ENCODE measurements at places on chromosomes 6 and 20. TPM values are rescaled to one million over a fixed set of nuclear protein-coding genes. Genes with fewer than 3 reads are reported as not detected.

GSTA1 gene
- 248 TPM for polyA plus RNA-seq

UBE2C gene
- 5.0 TPM for polyA plus RNA-seq

SPATS1 gene
- polyA plus RNA-seq: not detected

CAP2 gene
- 25.4 TPM for polyA plus RNA-seq

PPIL4 gene
- polyA plus RNA-seq: 18.5 TPM

EYA2 gene
- polyA plus RNA-seq: 1.2 TPM

SHLD1 gene
- polyA plus RNA-seq: 2.3 TPM

CDSN gene
- not detected for polyA plus RNA-seq

GLO1 gene
- 94.3 TPM for polyA plus RNA-seq

GNL1 gene
- polyA plus RNA-seq: 116 TPM

BANF2 gene
- not detected for polyA plus RNA-seq

PCK1 gene
- 49.2 TPM for polyA plus RNA-seq

ENPP5 gene
- polyA plus RNA-seq: 2.9 TPM

RNF114 gene
- polyA plus RNA-seq: 38.4 TPM

HM13 gene
- 41.8 TPM for polyA plus RNA-seq

ADRM1 gene
- 80.9 TPM for polyA plus RNA-seq

SLC12A5 gene
- not detected for polyA plus RNA-seq

ADGRF5 gene
- polyA plus RNA-seq: 0.50 TPM

WFDC2 gene
- polyA plus RNA-seq: 0.56 TPM

LRRC73 gene
- polyA plus RNA-seq: 0.50 TPM

CDH4 gene
- polyA plus RNA-seq: not detected

DDAH2 gene
- 189 TPM for polyA plus RNA-seq

OPRL1 gene
- polyA plus RNA-seq: 0.72 TPM

TBXT gene
- not detected for polyA plus RNA-seq

SNPH gene
- 6.8 TPM for polyA plus RNA-seq

SAYSD1 gene
- 9.0 TPM for polyA plus RNA-seq

CPXM1 gene
- 0.23 TPM for polyA plus RNA-seq

ADAM33 gene
- polyA plus RNA-seq: 352 TPM

ZNF343 gene
- 5.3 TPM for polyA plus RNA-seq

ARID1B gene
- 16.9 TPM for polyA plus RNA-seq

HLA-B gene
- polyA plus RNA-seq: 209 TPM

FNDC1 gene
- 0.38 TPM for polyA plus RNA-seq

MOCS1 gene
- polyA plus RNA-seq: 23.0 TPM

TNFRSF21 gene
- 6.0 TPM for polyA plus RNA-seq

OR2J1 gene
- not detected for polyA plus RNA-seq

FBXO30 gene
- 4.4 TPM for polyA plus RNA-seq

NNAT gene
- polyA plus RNA-seq: not detected

FAM83C gene
- not detected for polyA plus RNA-seq

GMDS gene
- 103 TPM for polyA plus RNA-seq

SPTLC3 gene
- polyA plus RNA-seq: 1.4 TPM

BPIFB4 gene
- not detected for polyA plus RNA-seq

LKAAEAR1 gene
- polyA plus RNA-seq: not detected

PPP1R3G gene
- 0.41 TPM for polyA plus RNA-seq

CALHM4 gene
- polyA plus RNA-seq: 0.26 TPM

PPIL6 gene
- 1.8 TPM for polyA plus RNA-seq

COL9A3 gene
- polyA plus RNA-seq: 0.77 TPM

SRC gene
- 16.7 TPM for polyA plus RNA-seq

FAM50B gene
- polyA plus RNA-seq: 13.6 TPM

GSS gene
- polyA plus RNA-seq: 31.5 TPM

PKHD1 gene
- not detected for polyA plus RNA-seq
